ENCODE measurements at places on chromosomes 6 and 20.

DNA sequence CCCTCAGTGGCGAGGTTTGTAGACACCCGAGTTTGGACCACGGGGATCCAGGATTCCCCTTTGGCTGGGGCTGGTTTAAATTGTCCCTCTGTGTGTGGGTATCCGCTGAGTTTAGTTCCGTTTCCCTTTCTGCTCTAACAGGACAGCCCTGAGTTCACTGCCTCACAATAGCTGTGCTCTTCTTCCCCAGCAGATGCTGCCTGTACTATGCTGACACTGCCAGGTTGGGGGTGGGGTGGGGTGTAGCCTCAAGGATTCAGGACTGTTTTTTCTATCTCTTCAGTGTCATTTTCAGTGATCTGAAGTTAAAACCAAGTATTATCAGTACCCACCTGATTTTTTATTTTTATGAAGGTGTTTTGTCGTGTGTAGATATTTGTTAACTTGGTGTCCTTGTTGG is 655.0 kb downstream of the COL12A1 start:
- no peak for DNase-seq

- DNase-seq, result no peak
Measured at GRCh38 chr6:22925304-22925835, 356.0 kb downstream of the HDGFL1 start.

GRCh38 chr20:408843-409696 is 971 bp downstream of the RBCK1 start:
- DNase-seq, result no peak

DNA sequence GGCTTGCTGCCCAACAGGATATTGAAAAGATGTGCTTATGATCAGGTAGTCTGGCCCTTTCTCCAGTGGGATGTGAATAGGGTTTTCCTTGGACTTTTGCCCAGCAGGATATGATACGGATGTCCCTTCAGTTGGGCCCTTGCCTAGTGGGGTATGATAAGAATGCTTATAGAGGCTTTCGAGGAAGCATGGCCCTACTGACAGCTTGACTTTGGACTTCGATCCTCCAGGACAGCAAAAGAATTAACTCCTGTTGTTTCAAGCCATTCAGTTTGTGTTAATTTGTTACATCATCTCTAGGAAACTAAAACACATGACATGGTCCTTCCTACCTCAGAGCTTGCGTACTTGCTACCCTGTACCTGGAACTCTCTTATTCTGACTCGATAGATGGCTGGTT is 9.7 kb upstream of the ZNF334 start:
- no peak for DNase-seq

GRCh38 chr6:22457996-22458395 is 111.4 kb upstream of the HDGFL1 start:
- no peak for DNase-seq

DNA sequence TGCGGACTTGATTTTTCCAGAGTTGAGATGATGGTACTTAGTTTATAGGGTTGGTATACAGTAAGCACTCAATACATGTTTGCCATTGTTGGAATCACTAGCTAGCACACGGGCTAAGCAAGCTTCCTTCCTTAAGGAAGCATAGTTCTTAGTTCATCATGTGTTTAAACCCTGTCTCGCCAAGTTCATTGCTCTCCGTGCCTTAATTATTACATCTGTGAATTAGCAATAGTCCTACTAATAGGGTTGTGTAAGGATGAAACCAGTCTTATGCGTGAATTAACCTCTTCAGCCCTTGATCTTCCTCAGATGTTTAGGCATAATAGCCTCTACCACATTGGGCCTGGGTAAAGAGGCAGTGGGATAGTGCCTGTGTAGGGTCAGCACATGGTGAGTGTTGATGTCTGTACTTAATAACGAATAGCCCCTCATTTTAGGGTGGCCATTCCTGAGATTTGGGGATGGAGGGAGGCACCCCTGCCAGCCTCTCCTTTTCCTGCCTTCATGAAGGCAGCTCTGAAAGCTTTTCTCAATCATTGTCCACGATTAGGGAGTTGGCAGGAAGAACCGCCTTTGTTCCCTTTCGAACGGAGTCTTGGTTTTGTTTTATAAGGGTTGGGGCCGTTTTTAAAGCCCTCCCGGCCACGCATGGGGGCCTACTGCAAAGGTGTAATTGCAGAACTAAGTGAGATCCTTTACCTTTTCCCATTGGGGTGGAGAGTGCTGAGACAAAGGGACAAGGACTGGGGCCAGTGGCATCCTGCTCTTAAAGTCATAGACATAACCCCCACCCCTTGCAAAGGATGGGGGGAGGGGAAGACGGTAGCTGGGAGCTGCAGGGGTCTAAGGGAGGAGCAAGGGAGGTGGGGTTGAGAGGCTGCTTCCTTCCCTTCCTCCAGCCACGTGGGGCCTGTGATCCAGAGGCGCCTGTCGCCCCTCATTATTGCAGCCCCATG is 2.1 kb downstream of the DNMT3B start:
- peak; percentile 33 for DNase-seq

- no peak for DNase-seq
Measured at GRCh38 chr6:124722141-124722878, 239.9 kb upstream of the RNF217 start.

DNA sequence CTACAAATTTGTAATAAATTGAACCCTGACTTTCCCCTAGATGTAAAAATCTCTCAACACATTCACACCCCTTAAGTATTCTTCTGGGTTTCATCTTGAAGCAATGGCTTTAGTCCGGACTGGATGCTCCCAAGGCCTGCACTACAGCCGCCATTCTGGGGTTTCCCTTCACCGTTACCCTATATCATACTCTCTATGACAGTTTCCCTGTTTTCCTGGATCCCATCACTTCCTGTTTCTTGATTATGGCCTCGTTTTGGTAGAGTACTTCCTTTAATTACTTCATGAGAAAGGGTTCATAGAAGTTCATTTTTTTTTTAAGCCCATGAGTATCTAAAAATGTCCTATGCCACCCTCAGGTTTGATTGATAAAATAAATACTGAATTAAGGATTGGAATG is 11.7 kb downstream of the FIG4 start:
- no peak for DNase-seq

- no peak for DNase-seq
Measured at GRCh38 chr6:5478380-5478779, 217.1 kb downstream of the FARS2 start.

- no peak for DNase-seq
Measured at GRCh38 chr6:50112981-50113857, 63.5 kb upstream of the DEFB112 start.

GRCh38 chr20:53021934-53022333 is 49.8 kb downstream of the TSHZ2 start:
- no peak for DNase-seq

DNA sequence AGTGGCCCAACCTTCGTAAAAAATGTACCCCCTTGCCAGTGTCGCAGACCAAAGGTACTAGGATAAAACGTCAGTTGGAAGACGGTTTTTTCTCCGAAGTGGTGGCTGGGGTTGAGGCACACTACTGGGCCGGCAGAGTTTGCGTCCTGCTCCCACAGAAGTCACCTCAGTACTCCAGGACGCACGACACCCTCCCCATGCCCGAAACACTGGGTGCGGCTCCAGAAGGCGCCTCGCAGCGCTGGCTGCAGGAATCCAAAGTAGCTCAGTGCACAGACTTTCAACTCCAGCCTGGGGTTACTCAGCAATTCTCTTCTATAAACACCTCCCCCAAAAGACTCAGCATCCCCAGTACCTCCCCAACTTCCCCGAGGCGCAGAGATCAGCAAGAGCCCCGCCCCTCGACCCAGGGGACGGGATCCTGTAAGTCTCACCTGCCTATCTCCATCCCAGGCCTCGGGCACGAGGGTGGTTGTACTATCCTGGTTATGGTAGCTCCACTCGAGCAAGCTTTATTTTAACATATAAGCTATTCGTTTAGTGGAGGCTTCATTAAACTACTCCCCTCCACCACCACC is 88.2 kb downstream of the ZFP64 start:
- DNase-seq, result no peak

DNA sequence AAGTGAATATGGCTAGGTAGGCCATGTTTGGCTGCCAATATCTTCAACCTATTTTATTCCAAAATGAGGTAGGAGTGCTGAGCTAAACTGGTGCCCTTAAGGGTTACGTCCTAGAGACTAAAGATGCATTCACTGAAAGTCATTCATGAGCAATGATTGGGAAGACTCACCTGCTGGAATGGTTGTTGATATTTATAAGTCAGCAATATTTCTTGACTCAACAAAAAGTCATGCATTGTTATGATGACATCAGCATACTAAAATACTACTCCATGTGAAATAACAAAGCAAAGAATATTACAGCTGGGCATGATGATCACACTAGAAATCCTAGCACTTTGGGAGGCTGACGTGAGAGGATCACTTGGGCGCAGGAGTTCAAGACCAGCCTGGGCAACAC is 17.6 kb upstream of the NUP153 start:
- DNase-seq, result no peak

DNA sequence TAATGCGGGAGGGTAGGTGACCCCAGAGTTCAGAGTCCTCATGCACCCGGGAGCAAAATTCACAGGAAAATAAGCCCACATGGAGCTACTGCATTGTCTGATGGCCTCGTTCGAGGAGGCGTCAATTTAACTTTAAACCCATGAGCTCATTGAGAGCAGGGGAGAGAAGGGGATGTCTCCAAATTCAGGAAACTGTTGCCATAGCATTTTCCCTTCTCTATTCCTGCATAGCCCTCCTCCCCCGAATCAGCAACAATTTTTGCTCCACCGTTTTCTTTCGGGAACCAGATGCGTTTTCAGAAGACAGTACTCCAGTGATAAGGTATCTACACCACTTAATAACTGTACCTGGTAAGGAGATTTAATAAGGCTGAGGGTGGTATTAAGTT is 324 bp upstream of the LAMP5 start:
- DNase-seq, result no peak

DNA sequence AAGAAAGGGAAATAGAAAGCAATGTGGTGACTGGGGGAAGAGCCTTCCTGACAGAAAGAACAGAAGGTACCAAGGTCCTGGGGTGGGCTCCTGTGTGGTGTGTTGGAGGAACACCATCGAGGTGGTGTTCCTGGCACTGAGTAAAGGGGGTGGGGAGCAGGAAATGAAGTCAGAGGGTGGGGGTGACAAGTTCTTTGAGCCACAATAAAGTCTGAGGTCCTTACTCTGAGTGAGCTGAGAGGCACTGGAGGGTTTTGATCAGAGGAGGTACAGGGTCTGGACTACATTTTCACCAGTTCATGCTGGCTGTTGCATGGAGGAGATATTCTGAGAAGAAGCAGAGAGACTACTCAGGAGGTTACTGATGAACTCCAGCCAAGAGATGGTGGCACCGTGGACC is 198.2 kb downstream of the GMPR start:
- no peak for DNase-seq

DNA sequence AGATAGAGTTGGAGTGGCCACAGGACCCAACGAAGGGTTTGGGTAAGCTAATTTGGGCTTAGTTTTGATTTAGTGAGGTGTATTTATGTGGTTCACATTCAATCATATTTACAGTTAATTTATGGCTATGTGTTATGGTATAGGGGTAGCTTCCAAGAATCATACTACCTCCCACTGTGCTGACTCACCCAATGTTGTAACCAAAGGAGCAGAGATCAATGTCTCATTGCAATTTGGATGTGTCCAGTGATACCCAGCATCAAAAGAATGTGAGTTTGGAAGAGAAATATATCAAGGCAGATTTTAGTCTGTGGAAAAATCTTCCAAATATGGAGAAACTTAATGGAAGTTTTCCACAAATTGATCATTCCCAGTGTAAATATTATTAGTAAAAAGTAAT is 25.3 kb upstream of the SMIM8 start:
- no peak for DNase-seq

DNA sequence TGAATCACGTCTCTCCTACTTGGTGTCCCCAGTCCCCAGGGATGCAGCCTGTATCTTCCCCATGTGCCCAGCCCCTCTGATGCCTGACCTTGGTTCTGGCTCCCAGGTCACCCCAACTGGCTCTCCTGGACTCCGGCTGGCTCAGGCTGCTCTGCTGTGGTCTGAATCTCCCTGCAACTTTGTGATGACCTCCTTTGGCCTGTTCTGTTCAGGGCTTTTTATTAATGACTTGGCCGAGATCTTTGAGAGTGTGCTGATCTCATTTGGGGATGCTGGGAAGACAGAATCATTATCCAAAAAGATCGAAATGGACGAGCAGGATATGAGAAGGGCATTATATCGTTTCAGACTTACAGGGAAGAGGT is 67.4 kb downstream of the IGF2R start:
- no peak for DNase-seq

DNA sequence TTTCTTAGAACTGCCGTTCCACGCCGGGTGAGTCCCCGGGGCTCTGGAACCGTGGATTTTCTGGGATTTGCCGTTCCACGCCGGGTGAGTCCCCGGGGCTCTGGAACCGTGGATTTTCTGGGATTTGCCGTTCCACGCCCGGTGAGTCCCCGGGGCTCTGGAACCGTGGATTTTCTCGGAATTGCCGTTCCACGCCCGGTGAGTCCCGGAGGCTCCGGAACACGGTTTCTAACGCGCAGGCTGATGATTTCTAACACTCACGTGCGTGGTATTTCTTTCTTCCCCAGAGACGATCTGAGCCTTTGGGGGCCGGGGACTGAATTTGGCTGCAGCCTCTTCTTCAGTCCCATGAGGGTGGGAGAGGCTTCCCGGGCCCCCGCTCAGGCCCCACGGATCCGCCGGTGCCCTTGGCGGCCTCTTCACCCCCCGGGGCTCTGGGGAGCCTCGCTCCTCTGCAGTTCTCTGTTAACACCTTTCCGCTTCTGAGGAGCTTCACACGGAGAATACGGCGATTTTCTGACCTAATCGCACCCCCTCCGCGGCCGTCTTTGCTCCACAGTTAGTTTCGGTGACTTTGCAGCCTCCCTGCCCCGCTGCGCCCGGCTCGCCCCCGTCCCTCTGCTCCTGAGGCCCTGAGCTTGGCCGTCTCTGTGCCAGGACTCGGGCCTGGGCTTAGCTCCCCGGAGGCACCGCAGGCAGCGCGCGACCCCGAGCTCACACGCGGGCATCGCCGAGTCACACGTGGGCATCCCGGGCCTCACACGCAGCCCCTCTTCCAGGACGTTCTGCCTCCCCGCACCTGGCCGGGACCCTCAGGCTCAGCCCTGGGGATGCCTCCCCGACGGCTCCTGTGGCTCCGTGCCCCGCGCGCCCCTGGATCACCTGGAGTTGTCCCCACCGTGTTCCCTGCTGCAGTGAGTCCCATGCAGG is 7.2 kb upstream of the KIF25 start:
- DNase-seq, result no peak

GRCh38 chr6:3239110-3239830 is 11.8 kb upstream of the TUBB2B start:
- no peak for DNase-seq

DNA sequence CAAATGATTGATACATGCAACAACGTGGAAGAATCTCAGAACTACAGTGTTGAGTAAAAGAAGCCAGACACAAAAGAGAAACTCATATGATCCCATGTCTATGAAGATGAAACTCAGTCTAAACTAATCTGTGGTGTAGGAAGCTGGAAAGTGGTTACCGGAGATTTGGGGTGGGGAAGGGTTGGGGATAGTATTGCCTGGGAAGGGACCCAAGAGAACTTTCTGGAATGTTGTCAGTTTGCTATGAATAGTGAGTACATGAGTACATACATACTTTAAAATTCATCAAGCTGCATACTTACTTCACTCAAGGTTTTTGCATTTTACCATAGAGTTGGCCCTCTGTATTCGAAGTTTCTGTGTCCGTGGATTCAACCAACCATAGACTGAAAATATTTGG is 106.0 kb downstream of the SAMD5 start:
- no peak for DNase-seq

GRCh38 chr20:4151342-4151741 is 136.0 kb upstream of the RNF24 start:
- DNase-seq, result no peak

GRCh38 chr6:82248273-82248735 is 760 bp upstream of the IBTK start:
- DNase-seq, result no peak

- no peak for DNase-seq
Measured at GRCh38 chr6:15255481-15255880, 9.6 kb downstream of the JARID2 start.

GRCh38 chr6:4303638-4304037 is 168.3 kb upstream of the ECI2 start:
- no peak for DNase-seq
